ENCODE measurements at places on chromosomes 2 and 18.

DNA sequence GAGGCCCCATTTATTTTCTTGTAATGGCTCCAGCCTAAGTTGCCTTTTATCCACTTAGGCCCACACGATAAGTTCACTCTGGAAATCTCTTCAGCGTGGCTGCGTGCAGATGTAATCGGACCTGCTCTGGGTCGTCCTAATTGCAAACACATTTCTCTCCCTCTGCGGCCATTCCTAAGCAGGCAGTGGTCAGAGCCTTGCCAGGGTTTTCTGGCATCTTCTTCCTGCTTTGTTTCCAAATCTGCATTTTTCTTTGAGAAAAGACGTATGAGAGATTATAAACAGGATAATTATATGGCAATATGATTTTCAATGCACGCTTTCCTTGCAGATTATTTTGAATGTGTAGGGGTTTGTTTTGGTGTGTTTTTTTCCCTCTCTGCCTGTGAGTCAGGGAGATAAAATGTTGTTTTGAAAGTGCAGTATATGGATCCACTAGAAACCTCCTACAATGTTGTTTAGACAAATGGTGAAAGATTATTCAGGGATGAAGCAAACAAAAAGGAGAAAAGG lies 239.4 kb upstream of the TANK start:
- no peak for DNase-seq

- no peak for DNase-seq
Observed at GRCh38 chr2:105515581-105516415, 116.9 kb upstream of the FHL2 start.

GRCh38 chr18:79684283-79684631 lies 4.7 kb downstream of the CTDP1 start:
- DNase-seq: no peak

DNA sequence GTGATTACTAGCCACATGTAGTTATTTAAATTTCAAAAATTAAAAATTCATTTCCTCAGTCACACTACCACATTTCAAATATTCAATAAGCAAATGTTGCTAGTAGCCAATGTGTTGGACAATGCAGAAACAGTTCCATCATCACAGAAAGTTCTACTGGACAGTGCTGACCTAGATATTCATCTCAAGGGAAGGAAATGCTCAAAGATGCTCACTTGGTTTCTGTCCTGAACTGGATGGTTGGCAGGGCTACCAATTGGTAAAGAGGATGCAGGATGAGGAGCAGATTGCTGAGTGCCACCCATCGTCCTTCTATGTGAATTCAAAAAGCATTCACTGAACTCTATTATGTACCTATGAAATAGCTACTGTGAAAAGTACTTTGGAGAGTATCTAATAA lies 6.0 kb upstream of the UBXN2A start:
- DNase-seq: no peak
